ENCODE measurements at places on chromosomes 5 and 9.

DNA sequence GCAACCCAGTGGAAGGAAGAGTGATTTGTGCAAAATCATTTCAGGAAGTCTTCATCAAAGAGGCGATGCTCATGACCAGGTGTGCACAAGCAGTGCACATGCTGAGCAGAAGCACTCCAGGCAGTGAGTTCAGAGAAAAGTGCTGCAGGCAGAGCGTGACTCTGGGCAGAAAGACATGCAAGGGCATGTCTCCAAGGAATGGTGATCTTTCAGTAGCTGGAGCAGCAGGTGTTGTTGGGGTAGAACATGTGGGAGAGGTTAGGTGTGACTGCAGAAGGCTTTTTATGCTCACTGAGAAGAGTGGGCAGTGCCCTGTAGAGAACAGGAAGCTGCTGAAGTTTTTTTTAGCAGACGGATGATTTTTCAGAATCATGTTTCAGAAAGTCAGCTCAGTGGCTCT is 545.4 kb upstream of the TLE4 start:
- DNase-seq: no peak

DNA sequence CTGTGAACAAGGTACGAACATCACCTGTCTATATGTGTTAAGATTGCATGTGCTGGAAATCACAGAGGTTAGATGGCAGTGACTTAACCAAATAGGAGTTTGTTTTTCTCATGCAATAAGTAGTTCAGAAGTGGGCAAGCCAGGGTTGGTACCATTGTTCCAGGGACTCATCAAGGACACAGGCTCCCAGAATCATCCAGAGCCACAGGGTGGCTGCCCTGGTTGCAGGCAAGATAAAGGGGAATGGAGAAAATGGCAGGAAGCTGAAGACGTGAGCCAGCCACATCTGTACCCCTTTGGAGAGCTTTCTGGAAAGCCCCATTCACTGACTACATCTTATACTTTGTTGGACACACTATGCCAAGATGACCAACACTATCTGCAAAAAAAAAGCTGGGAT is 126.0 kb upstream of the IL12B start:
- DNase-seq: no peak

DNA sequence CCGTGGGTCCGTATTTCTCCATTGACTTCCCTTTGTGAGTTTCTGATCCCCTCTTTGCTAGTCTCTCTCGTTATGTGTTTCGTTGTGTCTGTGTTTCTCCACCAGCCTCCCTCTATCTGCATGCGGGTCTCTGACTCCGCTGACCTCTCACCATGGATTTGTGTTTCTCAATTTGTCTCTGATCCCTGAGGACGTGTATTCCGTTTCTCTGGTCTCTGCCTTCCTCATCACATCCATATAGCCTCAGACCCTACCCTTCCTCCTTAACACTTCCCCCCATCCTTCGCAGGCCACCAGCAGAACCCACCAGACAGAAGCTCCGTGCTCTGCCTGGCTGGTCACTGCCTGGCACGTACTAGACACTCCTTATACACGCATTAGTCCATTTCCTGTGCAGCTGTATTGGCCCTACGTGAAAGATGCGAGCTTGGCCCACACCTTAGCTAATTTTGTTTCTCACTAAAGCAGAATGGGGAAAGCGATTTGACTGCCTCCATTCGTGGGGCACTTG is 631 bp downstream of the B4GALT7 start:
- DNase-seq: no peak

- DNase-seq: no peak
These were observed 49.9 kb downstream of the ITGA1 start for GRCh38 chr5:52837591-52838001.

GRCh38 chr9:114355821-114356220 is 26.2 kb downstream of the ORM2 start:
- DNase-seq: no peak

GRCh38 chr5:73783828-73784227 is 157.8 kb downstream of the ARHGEF28 start:
- DNase-seq: no peak

DNA sequence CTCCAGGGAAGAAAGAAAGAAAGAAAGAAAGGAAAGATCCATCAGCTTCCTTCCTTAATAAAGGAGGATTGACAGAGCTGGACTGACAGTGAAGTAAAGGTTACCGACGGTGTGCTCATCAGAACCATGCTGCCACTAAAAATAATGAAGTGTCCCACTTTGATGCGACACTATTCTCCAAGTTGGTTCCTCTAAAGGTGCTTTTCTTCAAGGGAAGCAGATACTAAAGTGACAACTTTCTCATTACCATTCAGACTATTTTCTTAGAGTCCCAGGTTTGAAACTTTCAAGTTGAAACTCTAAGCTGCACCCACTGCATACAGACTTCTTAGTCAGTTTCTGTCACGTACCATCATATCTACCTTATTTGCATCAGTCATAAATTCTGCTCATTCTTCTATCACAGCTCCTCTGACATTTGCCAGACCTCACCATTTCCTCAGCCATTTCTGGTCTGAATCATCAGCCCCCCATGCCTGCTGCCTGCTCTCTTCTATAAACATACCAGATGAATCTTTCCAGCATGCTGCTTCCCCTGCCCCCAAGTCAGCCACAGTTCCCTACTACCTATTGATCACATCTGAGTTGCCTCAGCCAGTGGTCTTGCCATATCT is 177.6 kb downstream of the DEPDC1B start:
- no peak for DNase-seq

DNA sequence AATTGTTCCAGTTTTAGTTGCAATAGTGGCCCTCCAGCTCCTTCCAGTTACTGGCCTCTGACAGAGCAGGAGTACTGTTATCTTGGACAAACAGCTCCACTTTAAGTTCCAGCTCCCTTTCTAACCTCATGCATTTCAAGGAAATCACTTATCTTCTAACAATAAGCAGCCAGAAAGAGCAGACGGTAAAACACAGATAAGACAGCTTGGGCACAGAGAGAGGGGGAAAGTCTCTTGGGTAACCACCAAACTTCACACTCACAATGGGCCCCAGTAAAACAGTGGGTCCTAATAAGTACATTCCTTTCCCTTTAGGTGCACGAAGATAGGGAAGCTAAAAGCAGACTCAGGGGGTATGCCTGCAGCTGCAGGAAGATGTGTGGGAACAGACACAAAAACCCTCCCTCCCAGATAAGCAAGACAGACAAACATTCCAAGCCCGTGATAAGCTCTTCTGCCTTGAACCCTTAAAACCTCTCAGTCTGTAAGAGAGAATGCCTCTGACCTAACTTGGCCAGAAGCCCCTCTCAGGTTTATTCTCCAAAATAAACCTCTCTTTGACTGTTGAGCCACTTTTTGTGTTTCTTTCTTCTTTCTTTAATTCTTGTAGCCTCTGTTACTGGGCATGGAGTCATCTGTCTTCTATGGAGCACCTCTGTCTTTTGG is 30.8 kb downstream of the OR1J1 start:
- no peak for DNase-seq

DNA sequence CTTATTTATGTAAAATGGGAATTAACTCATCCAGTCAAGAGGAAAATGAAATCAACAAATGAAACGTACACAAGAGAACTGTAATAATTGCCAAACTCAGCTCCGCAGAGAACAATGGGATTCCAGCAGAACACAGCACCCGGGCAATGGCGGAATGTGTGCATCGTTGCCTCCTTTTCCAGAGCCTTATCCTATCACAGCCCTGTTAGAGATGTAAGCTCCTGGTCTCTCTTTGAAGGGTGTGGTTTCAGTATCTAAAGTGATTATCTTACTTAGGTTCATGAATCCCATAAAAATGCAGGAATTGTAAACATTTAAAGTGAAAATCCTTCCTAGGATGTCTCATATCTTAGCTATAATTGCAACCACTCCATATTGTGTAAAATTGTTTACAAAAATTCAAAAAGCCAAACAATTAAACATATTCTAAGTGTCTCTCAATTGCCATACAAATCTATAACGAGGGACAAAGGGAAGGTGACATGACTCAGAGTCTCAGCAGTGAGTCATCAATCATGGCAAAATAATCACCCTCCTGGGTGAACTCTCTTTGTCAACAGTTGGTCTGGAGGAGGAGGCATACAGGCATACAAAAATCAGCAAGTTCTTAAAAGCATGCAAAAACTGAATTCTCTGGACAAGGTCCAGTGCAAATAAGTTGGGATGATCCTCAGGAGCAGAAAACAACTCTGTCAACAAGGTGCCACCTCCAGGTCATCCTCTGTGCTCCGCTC is 22.6 kb downstream of the SEMA5A start:
- DNase-seq: no peak

GRCh38 chr5:94440015-94440414 is 178.4 kb downstream of the KIAA0825 start:
- DNase-seq: no peak

DNA sequence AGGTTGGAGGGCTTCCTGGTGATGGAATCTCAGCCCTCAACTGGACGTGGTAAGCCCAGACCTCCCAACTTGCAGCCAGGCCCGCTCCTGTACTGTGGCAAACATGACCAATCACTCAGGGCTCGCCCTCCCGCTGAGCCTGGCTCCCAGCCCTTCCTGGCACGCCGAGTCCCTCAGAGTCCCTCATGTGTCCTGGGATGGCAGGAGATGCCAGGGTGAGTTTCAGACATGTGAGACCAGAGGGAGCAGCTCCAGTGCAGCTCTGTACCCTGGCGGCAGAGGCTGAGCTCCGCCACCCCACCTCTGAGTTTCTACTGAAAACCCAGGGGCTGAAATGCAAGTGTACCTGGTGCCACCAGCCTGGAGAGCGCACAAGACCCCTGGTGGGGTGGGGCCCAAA is 42.0 kb upstream of the RXRA start:
- DNase-seq: no peak

DNA sequence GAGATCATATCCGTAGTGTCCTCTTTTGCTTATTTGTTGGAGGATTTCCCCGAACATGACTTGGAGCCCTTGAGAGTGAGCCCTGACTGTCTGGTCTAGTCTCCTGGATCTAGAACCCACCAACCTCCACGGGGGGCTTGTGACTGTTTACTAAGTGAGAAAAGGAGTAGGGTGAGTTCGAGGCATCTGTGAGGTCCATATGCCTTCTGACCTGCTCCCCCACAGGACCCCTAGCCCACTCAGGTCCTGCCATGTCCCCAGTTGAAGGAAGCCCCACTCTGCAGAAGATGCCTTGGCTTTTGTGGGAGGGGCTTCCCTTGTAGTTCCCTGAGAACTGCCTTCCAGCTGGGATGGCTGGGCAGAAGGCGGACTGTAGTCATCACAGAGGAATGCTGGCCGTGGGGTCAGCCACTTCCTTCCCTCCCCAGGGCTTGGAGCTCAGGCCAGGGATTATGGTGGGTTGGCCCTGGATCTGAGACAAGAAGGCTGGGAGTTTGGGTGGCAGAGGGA is 7.0 kb upstream of the IRF1 start:
- DNase-seq: no peak

- no peak for DNase-seq
These were observed 55.6 kb upstream of the COL5A1 start for GRCh38 chr9:134585746-134586706.

DNA sequence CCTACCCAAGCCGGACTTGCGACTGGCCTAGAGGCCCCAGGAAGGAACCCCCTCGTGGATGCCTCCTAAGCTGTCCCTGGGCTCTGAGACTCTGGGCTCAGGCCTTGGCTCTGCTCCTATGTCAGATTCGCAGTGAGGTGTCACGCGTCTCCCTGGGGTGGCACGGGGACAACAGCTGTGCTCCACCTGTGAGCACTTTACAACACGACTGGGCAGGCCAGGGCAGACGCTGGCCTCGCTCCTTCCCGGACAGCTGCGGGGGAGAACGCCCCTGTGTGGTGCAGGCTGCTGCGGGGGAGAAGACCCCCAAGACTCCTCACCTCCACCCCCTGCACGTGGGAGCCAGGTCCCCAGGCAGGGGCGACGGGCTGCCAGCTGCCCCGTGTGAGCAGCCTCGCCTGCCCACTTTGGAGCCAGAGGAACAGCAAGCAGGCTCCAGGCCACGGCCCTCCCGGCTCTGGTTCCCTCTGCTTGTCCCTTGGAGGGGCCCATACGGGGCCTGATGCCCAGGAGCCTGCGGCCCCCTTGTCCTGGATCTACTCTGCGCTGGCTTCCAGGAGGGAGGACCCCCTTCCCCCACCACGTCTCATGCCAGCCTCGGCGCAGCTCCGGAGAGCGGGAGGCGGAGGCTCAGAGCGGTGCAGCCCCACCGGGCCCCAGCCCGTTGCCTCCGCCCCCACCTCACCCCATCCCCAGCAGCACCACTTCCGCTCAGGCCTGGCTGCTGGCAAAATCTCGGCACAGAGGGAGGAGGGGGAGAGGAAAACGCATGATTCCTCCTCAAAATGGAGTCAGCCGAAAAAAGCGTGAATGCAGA is 36.0 kb downstream of the SARDH start:
- peak; percentile 33 for DNase-seq

- DNase-seq: no peak
These were observed 27.4 kb downstream of the NCS1 start for GRCh38 chr9:130199605-130200004.

GRCh38 chr5:108941746-108942145 is 194.0 kb downstream of the FER start:
- no peak for DNase-seq

DNA sequence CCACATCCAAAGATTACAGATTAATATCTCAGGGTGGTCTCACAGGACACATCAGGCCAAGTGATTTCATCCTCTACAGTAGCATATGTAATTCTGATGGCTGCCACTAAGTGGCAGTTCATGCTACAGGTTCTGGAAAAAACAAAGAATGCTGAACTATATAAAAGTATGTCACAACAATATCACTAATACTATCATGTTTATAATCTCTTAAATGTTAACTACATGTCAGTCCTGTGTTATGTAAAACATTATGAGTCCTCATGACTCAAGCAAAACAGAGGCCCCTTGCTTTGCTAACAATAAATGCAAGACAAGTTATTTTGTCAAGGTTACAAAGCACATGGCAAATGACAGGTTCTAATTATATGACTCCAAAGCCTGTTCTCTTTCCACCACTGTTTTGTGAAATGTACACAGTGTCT is 233.2 kb downstream of the FBXL17 start:
- DNase-seq: no peak

- peak; percentile 12 for DNase-seq
These were observed 683 bp downstream of the CLPTM1L start for GRCh38 chr5:1343931-1344901.

GRCh38 chr5:85484982-85485574 is 1100.4 kb upstream of the EDIL3 start:
- no peak for DNase-seq

- DNase-seq: no peak
These were observed 31.6 kb downstream of the NEURL1B start for GRCh38 chr5:172672681-172673080.
